ENCODE measurements at places on chromosomes 3 and 15.

DNA sequence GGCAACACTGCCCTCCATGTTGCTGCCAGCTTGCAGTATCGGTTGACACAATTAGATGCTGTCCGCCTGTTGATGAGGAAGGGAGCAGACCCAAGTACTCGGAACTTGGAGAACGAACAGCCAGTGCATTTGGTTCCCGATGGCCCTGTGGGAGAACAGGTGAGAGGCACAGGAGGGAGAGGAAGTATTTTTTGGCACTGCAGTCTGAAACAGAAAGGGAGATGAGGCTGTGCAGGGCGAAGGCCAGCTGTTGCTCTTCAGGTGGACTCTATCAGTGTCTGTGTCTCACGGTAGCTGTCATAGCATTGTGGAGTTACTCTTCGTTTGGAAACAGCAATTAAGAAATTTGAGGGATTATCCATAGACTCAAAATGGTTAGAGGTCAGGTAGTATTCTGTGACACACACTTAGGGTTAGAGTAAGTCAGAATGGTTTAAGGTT lies 8.0 kb downstream of the NFKBIZ start:
- DNase-seq = no peak

- DNase-seq = no peak
These were observed 10.7 kb upstream of the SIAH2 start for GRCh38 chr3:150773616-150774192.

GRCh38 chr15:90239371-90239770 lies 5.4 kb downstream of the GDPGP1 start:
- no peak for DNase-seq

- DNase-seq = no peak
These were observed 164.8 kb upstream of the BHLHE40 start for GRCh38 chr3:4814305-4814903.

- no peak for DNase-seq
These were observed 61.4 kb downstream of the CD47 start for GRCh38 chr3:108029466-108029865.

DNA sequence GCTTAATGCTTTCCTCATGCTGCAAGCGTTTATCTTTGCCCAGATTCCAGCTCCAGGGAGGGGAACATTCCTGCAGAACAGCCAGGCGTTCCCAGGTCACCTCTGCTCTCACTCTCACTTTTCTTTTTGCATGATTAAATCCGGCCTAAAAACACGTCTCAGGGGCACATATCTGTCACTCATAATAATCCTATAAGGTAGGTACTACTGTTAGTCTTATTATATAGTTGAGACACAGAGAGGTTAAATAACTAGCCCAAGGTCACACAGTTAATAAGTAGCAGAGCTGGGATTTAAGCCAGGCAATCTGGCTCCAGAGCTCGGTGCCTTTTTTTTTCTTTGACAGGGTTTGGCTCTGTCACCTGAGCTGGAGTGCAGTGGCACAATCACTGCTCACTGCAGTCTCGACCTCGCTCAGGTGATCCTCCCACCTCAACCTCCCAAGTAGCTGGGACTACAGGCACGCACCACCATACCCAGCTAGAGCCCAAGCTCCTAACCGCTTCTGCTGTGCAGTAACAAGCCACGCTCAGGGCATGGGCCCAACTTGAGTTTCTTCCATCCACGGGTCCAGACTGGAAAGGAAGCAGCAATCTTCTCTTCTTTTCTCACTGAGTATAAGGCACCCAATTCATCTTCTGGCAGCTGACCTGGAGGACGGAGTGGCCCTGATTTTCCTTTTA lies 96.5 kb downstream of the LIPC start:
- no peak for DNase-seq

- no peak for DNase-seq
These were observed 130.8 kb downstream of the CPNE4 start for GRCh38 chr3:131903988-131904415.

GRCh38 chr3:16916840-16917239 lies 32.1 kb downstream of the PLCL2 start:
- DNase-seq = no peak

GRCh38 chr15:71999807-72000206 lies 118.1 kb downstream of the MYO9A start:
- DNase-seq = no peak

- no peak for DNase-seq
These were observed 693.6 kb downstream of the CADM2 start for GRCh38 chr3:85652360-85652759.

- DNase-seq = no peak
These were observed 61.8 kb upstream of the ZNF148 start for GRCh38 chr3:125436921-125437320.

DNA sequence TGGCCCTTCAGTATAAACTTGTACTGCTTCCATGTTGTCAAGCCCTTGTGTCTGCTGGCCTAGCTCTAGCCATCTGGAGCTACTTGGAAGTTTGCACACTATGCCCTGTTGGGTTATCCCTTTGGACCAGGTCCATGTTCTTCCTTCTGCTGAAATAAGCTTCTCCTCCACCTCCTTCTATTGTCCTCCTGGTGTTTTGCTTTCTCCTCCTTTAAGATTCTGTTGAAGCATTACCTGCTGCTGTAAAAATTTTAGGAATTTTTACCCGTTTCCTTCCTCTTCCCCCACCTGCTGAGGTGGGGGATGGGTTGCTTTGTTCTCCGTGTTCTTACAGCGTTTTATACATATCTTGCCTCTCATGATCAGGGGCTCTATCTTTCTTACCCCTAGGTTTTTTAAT lies 51.7 kb downstream of the SH3GL3 start:
- DNase-seq = no peak

DNA sequence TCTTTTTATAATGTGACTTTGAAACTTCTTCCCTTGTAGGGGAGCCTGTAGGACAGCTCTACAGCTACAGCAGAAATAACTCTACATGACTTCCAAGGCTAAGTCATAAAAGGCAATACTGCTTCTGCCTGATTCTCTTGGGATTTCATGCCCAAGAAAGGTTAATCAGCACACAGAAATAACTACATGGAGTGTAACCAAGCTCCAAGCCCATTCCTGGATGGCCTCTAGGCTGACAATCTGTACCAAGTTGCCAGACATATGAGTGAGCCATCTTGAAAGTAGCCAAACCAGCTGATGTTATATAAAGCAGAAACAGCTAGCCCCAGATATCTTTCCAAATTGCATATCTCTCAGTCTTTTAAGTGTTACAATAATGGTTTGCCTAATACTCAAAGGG lies 75.8 kb upstream of the OSTN start:
- DNase-seq = no peak

Measured in activated T-cell treated with anti-CD3 and anti-CD28 coated beads for 4 hours (primary cell).